Sigmoid colon (tissue), 7 donors: ENCODE measurements at places on chromosomes 6 and 20. TPM values are rescaled to one million over a fixed set of nuclear protein-coding genes. Genes with fewer than 3 reads are reported as not detected.

The OPRM1 gene
- total RNA-seq = 0.71 TPM

The DTD1 gene
- 11.6 TPM for total RNA-seq

The LPA gene
- not detected for total RNA-seq

The IRF4 gene
- 0.36 TPM for total RNA-seq

The SLC22A2 gene
- total RNA-seq = 0.28 TPM

The COL12A1 gene
- total RNA-seq = 129 TPM

The LKAAEAR1 gene
- total RNA-seq = 1.5 TPM

The GTSF1L gene
- total RNA-seq = not detected

The CRISP2 gene
- total RNA-seq = not detected

The GPLD1 gene
- 4.8 TPM for total RNA-seq

The SLC2A4RG gene
- total RNA-seq = 51.6 TPM
